ENCODE measurements at places on chromosomes 12 and 14.

DNA sequence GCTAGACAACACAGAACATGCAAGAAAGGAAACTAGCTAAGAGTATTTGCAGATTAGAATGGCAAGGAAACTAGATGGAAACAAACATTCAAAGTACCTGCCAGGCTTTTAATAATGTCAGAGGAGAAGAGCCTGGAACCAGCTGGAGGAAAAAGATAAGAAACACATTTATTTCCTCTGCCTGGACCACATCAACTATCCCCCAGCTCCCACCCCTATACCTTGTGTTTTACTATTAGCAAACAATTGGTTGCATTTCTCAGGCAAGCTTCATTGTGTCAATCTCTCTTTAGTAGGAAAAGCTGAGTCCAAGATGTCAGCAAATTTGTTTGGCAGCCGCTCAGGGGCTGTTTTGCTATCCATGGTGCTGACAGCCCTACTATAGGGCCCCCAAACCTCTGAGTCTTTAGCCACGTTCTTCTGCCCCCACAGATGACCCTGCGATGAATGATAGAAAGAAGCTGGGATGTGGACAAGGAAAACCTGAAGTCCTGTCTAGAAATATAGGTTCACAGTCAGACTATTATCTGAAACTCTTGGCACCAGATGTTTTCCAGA is 11.6 kb upstream of the SYNDIG1L start:
- DNase-seq = no peak

GRCh38 chr12:46547421-46548354 is 175.1 kb upstream of the SLC38A2 start:
- no peak for DNase-seq

- DNase-seq = no peak
Measured at GRCh38 chr12:118727979-118728366, 253.4 kb upstream of the SRRM4 start.

- no peak for DNase-seq
Measured at GRCh38 chr12:99390707-99391106, 256.8 kb upstream of the GARIN6 start.

- no peak for DNase-seq
Measured at GRCh38 chr12:9124383-9125031, 8.8 kb upstream of the A2M start.

DNA sequence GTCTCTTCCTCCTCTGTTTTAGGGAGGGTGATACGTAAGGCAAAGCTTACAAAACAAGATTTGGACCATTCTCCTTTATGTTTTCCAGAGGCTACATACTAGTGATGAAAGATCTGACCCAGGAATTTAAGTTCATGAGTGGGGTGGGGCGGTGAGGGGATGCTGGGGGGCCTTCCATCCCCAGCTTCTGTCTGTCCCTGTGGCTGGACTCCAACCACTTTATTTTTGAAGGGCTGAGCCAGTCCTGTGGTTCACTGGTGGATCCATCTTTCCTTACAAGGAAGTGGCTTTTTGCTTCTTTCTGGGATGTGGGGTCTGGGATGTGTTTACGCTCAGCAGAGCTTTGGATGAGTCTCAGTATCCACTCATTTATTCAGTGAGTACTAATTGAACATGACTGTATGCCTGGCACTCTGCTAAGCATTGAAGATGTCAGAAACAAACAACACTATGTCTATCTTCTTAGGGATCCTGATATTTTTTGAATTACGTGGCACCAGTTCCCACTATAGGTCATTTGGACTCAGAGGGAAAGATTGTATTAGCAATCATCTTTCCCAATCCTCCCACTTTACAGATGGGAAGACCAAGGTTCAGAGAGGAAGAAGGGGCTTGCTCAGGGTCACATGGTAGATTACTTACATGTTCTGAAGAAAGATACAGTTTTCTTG is 291.8 kb upstream of the TBX3 start:
- no peak for DNase-seq

DNA sequence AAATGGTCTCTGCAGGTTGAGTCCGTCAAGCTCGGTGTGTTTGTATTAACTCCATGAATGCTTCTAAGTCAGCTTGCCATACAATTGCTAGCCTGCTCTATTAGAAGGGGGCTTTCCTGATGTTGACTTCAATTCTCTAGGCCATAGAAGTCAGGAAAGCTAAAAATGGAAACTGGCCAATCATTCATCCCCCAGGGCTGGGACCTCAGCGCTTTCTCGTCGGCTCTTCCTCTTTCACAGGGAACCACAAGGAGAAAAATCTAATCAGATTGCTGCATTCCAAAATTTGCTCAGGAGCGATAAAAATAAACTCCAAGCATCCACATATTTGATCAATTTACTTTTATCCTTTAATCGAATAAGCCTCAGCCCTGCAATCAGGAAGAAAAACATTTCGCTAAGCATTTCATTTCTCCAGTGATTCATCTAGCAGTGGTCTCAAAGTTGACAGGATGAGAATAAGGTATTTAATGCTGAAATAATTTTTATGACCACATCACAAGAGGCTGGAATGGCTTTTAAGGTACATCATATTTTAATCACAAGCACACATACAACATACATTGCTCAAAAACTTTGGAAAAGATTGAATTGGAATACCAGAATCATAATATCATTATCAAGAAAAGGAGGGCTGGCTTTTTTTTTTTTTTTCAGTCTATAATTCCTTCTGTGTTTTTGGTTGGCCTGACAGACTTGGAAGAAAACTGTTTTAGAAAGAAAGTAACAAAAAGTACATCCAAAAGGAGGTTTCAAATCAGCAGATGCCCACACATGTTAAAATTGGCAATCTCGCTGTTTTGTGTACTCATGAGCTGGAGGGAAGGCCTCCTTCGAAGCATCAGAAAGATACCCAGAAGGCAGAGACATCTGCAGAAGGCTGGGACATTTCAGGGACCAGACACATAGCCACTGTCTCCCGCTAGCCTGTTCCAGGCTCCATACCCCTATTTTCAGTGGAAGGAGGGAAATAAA is 316.3 kb downstream of the NUAK1 start:
- DNase-seq = no peak

DNA sequence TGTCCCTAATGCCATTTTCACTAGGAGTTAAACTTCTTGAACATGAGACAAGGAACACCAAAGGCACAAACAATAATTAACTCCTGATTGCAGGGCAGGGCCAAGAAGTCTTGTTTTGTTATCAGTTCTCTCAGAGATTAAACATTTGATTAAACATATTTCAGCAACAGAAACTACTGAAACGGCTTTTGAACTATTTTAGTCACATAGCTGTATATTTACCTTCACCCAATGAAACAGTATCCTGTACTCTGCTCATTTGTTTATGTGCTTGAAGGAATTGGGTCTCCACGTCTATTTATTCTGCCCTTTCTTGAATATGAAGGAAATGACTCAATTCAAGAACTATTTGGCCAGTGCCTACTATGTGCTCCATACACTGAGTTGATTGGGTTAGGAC is 51.3 kb upstream of the PTCSC3 start:
- no peak for DNase-seq

DNA sequence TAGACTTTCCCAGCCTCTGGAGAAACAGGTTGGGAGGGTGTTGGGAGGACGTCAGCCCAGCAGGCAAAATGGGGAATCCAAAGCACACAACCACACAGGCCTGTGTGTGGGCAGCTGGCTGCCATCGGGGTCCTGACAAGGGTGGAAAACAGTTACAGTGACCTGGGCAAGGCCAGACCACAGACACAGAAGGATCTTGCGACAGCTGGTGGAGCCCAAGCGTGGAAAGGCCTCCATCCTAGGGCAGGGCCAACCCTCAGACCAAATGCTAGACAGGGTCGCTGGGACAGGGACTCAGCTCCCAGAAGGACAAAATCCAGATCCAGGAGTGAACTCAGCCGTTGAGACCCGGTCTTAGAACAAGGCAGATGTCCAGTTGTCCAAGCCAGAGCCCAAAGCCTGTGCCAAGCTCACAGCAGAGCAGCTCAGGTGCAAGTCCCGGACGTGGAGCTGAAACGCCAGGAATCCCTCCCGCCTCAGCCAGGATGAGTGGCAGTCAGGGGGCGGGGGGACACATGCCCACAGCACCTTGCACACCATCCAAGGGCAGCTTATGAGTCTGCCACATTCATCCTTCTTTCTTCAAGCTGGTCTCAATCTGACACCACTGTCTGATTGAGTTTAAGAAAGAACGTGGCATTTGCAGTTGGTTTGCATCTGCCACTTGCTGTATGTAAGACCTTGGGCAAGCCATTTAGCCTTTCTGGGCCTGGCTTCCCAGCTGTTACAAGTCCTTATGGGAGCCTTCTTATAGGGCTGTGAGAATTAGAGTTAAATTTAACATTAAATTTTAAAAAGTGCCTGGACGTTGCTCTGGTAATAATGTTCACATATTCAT is 37.6 kb downstream of the DEGS2 start:
- DNase-seq = no peak

- DNase-seq = no peak
Measured at GRCh38 chr14:23153851-23154796, 29.3 kb downstream of the SLC7A8 start.

DNA sequence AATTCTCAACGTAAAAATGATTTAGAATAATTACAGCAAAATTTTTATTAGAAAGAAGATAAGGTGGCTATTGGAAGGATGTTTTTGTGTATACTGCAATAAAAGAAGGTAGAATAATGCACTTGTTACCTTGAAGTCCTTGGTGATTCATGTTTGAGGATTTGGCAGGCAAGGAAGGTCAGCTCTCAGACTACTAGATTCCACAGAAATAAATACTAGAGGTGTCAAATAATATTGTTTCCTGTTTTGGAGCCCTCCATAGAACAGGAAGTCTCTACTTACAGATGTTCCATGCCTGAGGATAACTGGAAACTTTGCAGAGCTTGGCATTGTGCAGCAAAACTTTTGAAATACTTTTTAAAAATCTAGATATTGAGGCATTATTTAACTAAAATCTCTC is 284.3 kb upstream of the SYT1 start:
- DNase-seq = no peak

DNA sequence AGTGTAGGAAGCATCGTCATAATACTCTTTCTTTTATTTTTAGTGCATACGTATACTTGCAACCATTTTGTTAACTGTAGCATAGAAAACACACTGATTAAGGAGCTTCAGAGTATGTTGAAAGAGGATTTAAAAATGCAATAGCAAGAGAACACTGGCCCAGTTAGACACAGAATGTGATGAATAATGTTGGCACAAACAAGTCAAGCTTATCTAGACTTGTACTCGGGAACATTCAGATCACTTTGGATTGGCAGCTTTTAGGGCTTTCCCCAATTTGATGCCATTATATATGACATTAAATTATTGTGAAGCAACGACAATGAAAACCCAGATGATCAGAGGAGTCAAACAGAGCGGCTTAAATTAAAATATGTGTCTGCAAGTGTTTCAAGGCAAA is 468.1 kb downstream of the PRKD1 start:
- DNase-seq = no peak

DNA sequence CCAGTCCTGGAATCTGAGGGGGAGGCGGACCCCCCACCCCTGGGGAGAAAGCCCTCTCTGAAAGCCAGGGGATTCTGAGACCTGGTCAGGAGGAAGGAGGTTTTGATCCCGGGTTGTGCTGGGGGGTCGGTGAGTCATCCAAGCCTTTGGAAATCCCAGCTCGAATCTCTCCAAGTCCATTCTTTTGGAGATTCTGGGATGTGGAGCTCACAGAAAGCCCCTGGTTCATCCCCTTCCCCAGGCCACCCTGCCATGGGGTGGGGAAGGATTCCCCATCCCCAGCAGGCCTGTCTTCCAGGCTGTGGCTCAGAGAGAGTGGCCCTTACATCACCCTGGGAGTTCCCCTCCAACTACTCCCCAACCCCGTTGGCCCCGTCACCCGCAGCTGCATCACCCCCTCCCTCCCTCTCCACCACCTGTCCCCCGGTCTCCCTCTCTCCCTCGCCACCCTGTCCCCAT is 14.3 kb downstream of the EXOC3L4 start:
- no peak for DNase-seq

DNA sequence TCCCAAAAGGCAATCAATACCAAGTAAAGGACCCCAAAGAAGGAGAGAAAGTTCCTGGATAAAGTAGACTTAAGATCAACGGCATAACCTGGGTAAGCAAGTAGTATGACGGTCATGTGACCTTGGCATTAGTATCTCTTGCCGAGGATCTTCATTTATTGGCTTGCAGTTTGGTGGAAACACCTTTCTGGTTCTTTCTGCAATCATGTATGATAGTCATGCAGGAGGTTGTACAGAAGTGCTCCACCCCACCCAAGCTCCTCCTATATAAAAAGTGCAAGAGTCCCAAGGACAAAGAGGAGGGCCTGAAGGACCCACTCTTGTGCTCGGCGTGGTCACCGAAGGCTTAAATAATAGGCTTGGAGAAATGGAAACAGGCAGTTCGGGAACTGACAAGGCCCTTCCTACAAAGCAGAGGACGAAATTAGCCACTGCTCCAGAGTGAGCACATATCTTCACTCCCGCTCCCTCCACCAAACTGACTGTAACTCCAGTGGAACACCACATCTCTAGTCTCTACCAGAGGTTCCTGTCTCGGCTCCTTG is 750 bp downstream of the CS start:
- DNase-seq = peak; percentile 47
